Stimulated activated CD4-positive, alpha-beta T cell treated with anti-CD3 and anti-CD28 coated beads, Interleukin-4, amount 100 ng/mL, for 4 hours (primary cell): ENCODE measurements at places on chromosomes 7 and 10.
A peak's percentile ranks its signal among the peaks of the same experiment; 100 is the strongest.

GRCh38 chr7:1444925-1445322 is 14.3 kb downstream of the MICALL2 start:
- DNase-seq = no peak

DNA sequence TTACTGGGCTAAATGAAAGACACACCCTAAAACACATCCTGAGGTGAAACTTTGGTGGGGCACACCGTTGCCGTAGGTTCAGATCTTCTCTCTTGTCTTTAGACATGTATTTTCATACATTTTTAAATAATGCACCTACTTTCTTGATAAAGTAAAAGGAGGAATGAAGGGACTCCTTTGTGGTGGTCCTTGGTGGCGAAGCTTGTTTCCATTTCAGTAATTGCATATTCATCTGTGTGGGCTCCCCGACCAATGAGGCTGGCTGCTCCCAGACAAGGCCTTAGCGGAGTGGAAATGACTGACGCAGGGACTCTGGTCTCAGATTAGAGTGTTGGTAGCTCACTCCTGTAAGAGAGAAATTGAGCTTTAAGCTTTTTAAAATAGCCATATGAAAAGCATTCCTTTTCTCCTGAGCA is 815 bp downstream of the CCSER2 start:
- peak; percentile 48 for DNase-seq

GRCh38 chr10:109912335-109913281 is 10.7 kb downstream of the XPNPEP1 start:
- no peak for DNase-seq

- DNase-seq = no peak
Measured at GRCh38 chr7:122438006-122438405, 133.5 kb upstream of the FEZF1 start.

DNA sequence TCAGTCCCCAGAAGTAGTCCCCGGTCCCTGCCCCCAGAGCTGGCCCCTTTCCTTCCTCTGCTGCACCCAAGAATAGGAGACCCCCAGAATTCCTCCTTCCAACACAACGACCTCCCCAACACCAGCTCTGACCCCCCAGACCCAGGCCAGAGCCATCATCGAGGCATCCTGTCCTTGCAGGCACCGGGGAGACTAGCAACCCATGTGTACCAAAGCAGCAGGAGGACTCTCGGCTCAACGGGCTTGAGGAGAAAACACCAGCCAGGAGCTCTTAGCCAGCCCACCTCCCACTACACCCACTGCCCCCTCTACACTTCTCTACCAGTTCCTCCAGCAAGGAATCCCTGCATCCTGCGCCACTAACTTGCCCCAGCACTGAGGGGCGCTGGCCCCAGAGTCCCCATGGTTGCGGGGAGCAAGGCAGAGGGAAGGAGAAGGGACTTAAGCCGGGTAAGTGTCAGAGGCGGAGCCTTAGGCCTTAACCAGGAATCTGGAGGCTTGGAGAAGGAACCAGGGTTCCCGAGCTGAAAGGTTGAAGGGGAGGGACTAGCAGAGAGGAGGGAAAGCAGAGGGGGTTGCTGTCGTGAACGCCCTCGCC is 3.9 kb downstream of the GRID1 start:
- no peak for DNase-seq
